GM13976 (cell line): ENCODE measurements at places on chromosomes 16 and 17.

GRCh38 chr16:25966172-25967097 lies 274.7 kb downstream of the HS3ST4 start:
- DNase-seq: peak; percentile 17

DNA sequence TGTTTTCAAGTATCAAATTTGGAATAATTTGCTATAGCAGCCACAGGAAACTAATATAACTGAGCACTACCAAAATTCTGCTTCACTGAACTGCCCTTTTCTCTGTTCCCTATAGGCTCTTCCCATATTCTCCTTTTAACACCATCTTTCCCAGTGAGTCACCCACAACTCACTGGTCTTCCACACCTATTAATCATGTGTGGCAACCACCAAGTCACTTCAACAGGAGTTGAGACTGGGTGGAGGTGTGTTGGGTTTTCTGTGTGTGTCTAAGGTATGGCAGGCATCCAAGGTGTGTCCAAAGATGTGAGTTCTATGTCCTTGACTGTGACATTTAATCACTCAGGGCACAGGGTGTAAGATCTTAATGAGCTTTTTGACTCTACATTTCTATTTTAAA lies 610.0 kb upstream of the CDH11 start:
- no peak for DNase-seq

DNA sequence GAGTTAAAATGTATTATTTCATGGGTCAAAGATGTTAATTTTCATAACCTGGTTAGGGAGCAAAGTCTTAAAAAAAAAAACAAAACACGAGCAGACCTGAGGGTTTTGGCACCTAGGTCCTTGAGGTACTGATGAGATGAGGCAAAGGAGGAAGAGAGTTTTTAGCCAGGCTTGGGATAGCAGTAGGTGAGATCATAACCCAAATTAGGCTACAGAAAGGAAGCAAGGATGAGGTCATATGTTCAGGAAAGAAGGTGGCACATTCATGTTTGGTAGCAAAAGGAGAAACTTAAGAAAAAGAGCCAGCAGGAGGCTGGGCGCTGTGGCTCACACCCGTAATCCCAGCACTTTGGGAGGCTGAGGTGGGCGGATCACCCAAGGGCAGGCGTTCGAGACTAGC lies 2.8 kb downstream of the ATXN1L start:
- no peak for DNase-seq

GRCh38 chr17:57004944-57005579 lies 27.1 kb downstream of the SCPEP1 start:
- peak; percentile 70 for DNase-seq

DNA sequence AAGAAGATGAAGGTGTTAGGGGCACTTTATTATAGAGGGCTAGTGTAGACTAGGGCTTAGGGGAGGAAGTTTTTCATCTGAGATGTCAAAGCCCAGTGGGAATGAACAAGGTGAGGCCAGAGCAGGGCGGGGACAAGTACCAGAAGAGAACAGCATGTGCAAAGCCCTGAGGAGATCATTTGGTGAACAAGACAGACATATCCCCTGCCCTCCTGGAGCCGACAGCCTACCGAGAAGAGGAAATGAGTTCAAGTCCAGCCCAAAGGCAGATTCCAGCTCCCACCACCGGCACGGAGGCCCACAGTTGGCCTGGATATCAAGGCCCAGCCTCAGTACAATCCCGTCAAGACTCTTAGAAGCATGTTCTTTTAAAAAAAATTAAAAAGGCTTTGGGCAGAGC lies 61.1 kb downstream of the C16orf78 start:
- no peak for DNase-seq

DNA sequence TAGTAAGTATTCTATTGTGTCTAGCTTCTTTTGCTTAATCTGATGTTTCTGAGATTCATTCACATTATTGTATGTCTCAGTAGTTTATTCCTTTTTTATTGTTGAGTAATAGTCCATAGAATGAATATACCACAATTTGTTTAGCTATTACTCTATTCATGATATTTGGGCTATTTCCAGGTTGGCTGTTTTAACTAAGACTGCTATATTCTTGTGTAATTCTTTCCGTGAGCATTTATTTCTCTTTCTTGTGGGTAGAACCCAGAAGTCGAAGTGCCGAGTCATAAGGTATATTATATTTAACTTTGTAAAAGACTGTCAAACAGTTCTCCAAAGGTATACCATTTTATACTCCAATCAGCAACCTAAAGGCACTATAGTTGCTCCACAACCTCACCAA lies 160.8 kb downstream of the ANKFN1 start:
- DNase-seq: no peak

DNA sequence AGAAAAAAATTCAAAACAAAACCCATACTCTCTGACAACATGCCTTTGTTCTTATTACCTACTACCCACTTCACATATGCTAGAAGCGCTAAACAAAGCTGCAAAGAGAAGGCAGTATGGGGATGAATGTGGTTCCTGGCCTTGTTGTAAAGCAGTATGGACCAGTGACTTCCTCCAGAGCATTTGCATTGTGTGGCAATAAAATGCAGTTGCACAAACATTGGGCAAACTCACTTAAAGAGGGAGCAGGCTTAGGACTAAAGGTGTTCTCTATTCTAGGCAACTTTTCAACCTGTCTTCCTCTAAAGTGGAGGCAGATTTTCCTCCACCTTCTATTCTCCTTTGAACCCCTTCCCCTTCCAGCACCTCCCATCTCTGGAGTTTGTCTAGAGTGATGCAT lies 17.1 kb downstream of the TMIGD1 start:
- DNase-seq: no peak

- no peak for DNase-seq
These were observed 3.6 kb downstream of the AMDHD2 start for GRCh38 chr16:2523801-2524231.

GRCh38 chr17:34199932-34200534 lies 55.1 kb upstream of the CCL2 start:
- DNase-seq: peak; percentile 72

- DNase-seq: no peak
These were observed 64.5 kb downstream of the NDE1 start for GRCh38 chr16:15714393-15715172.

DNA sequence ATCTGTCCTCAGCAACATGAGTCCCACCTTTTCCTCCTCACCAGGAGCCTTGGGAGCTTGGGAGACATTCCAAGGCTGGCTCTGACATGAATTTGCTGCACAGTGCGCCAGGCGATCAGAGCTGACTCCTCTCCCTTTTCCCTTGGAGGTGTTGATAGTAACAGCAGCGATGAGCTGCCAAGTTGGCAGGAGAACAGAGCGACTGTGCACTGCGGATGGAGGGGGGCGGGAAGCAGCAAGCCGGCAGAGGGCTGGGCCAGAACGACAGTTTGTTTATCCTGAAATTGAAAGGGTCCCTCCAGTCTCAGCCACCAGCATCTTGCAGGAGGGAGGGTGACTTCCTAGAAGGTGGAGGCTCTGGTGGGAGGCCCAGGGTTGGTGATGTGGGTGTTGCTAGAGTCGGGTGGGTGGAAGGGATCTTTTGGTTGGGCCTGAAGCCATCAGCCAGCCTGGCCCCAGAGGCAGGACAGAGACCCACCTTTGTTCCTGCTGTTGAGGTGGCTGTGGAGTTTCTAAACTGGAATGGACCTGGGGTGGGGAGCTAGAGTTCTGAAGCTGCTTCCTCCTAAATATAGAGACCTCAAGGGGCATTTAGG lies 22.5 kb upstream of the DYNLL2 start:
- no peak for DNase-seq
